ENCODE measurements at places on chromosomes 5 and 9.

DNA sequence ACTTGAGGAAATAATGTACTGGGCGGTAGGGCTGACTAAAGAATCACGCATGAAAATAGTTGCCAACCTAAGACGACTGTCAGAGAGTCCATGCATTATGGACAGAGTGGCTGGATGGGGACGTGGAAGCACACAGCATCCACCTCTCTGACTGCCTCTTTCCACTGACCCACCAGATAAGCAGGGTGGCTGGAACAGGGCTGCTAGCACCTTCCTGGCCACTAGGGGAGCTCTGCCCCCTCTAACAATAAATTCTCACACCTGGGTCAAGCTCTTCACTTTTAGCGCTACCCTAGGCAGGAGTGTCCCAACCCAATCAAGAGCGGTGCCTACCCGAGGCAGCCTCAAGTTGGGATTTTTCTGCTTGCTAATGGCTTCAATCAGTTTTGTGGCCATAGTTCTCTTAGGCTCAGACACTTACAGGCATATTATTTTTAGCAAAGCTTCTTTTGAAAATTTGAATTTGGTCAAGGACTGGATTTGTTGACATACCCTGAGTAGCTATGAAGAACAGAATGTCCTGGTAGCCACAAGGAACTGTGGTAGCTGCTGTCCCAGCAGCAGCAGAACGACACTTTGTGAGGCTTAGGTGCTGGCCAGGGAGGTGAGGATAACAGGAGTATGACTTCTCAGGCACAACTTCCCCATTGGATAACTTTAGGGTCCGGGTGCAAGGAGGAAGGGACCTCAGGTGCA lies 6.9 kb upstream of the TPM2 start:
- DNase-seq, result peak; percentile 25

GRCh38 chr5:82622711-82623514 lies 344.8 kb upstream of the RPS23 start:
- DNase-seq, result no peak

DNA sequence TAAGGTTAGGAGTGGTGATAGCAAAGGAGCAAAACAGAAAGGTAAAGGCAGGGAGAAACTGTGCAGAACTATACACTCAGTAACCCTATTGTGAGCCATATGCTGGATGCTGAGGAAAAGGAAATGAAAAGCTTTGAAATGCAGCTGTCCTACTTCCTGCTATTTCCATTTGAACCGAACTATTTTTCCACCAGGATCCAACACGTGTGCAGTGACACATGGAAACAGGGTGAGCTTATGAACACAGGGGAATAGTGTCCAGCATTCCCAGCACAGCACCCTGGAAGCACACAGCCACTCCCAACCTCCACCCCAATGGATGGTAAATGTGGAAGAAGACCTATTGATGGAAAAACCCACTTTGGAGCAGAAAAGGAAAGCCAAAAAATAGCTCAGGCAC lies 69.0 kb upstream of the SLC12A2 start:
- DNase-seq, result no peak

DNA sequence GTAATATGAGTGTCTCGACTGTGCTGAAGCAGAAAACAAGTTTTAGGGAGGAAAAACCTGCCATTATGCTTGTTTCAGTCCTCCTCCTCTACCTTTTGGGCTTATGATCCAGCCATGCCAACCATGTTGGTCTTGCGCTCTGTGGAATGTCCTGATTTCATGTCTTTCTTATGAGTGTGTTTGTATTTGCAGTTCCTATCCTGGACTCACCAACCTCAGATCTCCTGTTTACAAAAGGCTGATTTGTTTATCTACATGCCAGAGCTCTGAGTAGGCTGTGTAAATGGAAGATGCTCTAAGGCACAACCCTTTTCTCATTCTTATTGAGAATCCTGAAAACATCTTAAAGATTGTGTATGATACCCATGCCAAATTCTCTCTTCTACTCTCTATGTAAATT lies 138.6 kb downstream of the ARHGEF28 start:
- no peak for DNase-seq

DNA sequence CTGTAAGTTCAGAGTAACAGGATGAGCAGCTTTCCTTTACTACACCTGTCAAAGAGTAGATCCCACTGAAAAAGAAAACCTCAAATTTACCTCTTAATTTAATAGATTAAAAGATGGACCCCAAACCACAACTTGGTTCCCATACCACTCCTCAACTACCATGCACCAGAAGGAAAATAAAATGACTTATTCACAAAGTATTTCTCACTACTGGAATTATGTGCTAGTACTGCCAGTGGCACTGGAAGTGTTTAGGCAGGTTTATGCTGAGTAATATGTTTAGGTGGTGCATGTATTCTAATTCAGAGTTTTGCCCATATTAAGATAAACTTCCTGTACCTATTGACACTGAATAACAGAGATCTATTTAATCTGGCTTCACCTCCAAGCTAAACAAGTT lies 6.6 kb downstream of the PLK2 start:
- no peak for DNase-seq

GRCh38 chr9:84145031-84145430 lies 164.4 kb downstream of the RMI1 start:
- no peak for DNase-seq

DNA sequence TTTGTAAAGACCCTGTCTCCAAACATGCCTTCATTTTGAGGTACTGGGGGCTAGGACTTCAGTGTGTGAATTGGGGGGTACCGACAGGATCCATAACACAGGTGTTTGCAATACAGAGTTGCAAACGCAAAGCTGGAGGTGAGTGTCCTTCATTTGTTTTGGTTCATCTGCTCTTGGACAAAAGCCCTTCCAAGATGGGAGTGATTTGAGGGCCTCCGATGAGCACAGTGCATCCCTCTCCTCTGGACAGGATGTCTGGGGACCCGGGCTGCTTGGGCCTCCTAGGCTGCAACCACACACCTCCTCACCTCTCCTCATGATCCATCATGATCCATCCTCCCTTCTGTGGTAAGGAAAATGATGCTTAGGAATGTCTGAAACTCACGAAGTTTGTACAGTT lies 23.8 kb downstream of the FGD3 start:
- DNase-seq, result no peak

- DNase-seq, result no peak
Measured at GRCh38 chr5:123881759-123882244, 369.8 kb downstream of the CSNK1G3 start.

- no peak for DNase-seq
Measured at GRCh38 chr9:68746525-68746924, 41.5 kb downstream of the PIP5K1B start.

DNA sequence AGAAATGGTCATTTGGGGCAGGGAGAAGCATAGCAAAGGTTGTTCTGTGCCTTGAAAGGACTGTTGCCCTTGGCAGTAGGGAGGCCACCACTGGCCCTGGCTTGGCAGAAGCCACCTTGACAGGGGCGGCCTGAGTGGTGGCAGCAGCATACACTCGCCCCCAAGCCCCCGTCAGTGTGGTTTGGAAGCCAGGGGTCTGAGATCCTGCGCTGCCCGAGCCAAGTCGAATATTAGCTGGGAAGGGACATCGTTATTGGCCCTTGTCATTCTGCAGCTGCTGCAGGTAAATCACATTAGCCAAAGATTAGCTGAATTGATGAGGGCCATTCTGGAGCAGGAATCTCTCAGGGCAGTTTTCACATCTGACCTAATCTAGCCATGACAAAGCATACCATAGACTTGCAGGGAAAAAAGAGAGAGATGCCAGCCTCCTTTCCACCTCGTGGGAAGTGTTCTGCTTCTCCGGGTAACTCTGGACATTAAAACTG lies 9.0 kb downstream of the OLFM1 start:
- DNase-seq, result no peak

GRCh38 chr9:116116393-116116792 lies 37.2 kb upstream of the PAPPA start:
- DNase-seq, result no peak

DNA sequence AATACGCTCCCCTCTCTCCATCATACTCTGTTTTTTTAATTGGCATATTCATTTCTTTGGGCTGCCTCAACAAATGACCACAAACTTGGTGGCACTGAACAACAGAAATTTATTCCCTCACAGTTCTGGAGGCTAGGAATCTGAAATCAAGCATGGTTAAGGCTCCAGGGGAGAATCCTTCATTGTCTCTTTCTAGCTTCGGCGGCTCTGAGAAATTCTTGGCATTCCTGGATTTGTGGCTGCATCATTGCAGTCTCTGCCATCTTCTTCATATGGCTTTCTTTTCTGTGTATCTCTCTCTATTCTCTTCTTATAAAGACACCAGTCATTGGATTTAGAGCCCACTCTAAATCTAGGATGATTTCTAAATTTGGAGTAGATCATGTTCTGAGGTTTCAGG lies 10.9 kb upstream of the SLC24A2 start:
- no peak for DNase-seq

GRCh38 chr5:116953251-116953930 lies 378.8 kb upstream of the SEMA6A start:
- DNase-seq, result no peak

DNA sequence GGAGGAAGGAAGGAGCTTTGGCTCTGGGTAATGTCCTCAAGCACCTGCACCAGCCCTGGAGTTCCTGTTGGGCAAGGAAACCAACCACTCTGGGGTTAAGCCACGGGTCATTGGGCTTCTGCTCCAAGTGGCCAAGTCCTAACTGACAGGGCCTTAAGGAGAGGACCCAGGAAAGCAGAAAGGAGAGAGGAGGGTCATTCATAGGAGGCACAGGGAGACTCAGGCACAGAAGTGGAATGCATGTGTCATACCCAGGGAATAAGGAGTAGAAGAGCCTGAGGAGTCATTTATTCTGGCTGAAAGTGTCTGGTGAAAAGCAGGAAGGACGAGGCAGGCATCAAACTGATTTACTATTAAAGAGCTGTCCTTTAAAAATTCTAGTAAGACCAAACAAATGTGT lies 129.2 kb downstream of the DMRT2 start:
- DNase-seq, result no peak

- DNase-seq, result peak; percentile 37
Measured at GRCh38 chr5:17748941-17749340, 114.7 kb downstream of the TAF11L14 start.

- DNase-seq, result no peak
Measured at GRCh38 chr5:178207183-178207916, 3.0 kb downstream of the HNRNPAB start.

DNA sequence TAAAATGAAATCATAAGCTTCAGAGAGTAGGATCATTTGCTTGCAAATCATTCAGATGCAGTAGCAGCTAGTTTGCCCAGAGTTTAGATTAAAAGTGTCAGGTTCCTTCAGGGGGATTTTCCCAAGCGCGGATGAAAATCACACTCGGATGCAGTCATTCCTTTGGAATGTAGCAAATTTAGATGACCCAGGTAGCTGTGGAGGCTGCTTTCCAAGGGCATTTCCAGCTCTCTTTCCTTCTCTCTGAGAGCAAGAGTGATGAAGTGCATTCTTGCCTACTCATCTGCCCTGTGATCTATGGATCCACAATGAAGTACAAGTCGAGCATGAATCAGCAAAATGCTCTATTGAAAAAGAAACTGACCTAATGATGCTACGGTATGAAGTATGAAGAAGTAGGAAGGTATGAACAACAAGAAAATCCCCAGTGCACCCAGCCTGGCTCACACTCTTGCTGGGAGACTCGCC lies 200.2 kb downstream of the PLK2 start:
- DNase-seq, result no peak
